ENCODE measurements at places on chromosomes 4 and X.

GRCh38 chrX:9677098-9677739 lies 88.4 kb downstream of the GPR143 start:
- peak; percentile 0 for DNase-seq

DNA sequence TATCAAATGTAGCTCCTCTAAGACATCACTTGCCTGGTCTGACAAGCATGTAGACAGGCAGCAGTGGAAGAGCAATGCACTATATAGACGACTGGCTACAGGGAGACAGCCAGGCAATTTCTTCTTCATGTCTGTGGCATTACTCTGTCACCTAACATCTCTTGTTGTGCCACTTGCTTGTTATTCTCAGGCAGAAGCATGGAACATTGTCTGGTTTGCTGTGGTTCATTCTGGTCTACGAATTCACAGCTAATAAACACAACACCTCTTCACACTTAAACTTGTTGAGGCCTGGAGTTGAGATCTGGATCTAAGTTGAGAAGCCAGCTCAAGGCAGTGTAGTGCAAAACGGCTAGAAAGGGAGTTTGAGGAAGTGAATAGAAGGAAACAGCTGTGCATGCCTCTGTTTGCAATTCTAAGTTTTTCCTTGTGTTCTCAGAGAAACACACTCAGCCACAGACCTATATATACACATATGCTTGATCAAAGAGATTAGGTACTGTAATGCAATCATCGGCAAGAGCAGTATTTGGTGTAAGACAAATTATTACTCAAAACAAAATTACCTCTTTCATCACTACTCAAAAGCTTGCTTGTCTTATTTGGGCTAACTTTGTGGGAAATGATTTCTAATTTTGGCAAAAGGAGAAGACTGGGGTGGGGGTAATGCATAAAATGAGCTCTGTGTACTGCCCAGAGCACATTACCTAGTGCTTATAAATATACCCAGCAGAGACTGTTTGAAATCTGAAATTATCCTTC lies 243.8 kb downstream of the PPP3CA start:
- DNase-seq: no peak

GRCh38 chrX:149473092-149473491 lies 32.0 kb downstream of the IDS start:
- DNase-seq: no peak

- no peak for DNase-seq
These were observed 23.6 kb upstream of the HGFAC start for GRCh38 chr4:3418029-3418762.

GRCh38 chr4:121140716-121141460 lies 23.2 kb downstream of the TNIP3 start:
- no peak for DNase-seq

DNA sequence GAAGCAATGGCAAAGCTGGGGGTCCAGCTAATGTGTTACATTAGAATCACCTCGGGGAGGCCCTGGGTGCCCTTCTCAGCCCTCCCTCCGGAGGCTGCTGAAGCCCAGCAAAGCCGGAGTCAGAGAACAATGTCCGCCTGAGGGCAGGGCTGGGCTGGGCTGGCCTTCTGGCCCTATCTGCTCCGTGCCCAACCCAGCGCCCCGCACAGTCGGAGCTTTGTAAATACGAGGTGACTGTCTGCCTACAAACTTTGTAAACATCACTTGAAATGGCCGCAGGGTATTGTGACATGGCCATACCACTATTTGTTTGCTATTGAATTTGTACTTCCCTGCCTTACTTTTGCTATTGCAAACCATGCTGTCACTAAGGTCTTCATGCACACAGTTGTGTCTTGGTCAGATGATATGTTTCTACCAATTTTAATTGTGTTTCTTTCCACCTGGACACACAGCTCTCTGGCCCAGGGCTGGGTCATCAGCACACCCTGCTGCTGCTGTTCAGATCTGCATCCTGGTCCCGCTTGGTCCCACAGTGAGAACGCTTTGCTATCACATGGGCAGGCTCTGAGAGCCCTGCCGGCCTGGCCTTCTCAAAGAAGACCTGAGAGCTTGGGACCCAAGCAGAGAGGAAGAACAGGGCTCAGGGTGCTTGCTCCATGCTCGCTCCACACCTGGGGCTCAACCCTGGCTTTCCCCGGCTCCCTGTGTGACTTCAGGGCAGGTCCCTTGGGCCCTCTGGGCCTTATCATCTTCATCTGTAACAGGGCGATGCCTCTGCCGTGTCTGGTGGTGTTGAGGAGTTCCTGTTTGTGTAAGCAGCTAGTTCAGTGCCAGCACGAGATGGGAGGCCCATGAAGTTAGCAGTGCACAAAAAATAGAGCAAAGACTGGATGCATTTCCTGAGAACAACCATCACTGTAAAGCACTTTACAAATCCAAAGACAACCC lies 2.3 kb downstream of the S100P start:
- no peak for DNase-seq

- DNase-seq: no peak
These were observed 66.6 kb downstream of the ASMT start for GRCh38 chrX:1681439-1681838.

DNA sequence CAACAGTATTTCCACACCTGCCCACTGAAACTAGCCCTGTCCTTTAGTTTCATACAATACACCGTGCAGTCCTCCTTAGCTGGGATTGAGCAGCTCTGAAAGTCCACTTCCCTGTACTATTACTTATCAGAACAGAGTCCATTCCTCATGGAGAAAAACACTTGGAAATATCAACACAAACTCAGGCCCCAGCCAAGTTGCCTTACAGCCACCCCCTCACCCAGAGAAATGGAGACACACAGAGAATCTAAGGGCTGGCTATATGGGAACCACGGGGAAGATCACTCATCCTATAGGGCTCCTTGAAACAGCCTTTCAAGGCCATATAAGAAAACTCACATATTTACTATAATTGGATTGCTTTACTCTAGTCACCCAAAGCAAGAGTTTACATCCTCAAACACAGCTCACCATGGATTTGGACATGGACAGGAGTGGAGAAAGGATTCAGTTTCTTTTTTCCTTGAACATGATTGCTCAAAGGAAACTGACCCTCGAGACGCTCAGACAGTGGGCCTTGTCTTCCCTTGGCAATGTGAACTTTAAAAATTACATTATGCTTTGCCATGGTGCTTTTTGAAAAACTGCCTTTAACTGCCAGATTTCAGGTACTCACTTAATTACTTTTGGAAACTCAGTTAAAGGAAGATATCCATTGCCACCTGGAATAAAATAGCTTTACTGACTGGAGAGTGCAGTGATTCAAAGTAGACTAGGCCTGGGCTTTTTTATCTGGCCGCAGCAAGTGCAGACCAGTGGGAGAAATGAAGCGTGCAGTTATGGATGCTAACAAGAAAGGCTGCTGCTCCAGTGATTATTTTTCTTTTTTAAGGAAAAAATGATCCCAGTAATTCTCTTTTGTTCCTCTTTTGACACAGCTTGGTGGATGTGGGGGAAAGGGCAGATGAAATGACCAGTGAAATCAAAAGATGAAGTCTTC lies 1.6 kb downstream of the SCARB2 start:
- no peak for DNase-seq

- DNase-seq: no peak
These were observed 297.3 kb upstream of the LCORL start for GRCh38 chr4:18318682-18319388.

DNA sequence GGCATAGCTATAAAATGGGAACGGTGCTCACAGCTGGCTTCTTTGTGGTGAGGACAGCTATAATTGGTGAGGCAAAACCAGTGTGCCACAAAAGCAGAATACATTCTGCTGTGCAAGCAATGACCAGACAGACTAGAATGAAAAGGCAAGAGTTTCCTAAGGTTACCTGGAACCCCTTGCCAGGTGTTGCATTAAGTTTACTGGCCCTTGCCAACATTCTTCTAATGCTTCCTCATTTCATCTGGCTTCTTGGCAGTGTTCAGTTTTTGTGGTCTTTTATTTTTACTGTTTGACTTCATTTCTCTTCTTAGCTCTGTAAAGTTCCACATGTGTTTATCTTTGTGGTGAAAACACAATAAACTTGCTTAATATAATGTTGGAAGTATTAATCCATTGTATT lies 131.4 kb downstream of the PTTG2 start:
- DNase-seq: no peak

DNA sequence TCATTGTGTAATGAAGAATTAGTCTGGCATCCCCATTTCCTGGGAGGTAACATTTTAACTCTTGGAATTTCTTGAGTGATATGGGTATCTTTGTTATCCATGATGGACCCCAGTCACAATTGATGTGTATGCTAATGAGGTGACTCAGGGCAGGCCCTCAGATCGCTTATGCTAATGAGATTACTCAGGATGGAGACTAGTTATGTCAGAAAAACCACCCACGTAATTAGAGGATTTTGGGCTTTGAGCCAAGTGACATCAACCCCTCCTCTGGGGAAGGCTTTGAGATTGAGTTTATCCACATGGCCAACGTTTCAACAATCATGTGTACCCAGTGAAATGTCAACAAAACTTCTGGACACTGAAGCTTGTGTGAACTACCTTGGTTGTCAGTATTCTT lies 772.7 kb downstream of the STPG2 start:
- DNase-seq: no peak

DNA sequence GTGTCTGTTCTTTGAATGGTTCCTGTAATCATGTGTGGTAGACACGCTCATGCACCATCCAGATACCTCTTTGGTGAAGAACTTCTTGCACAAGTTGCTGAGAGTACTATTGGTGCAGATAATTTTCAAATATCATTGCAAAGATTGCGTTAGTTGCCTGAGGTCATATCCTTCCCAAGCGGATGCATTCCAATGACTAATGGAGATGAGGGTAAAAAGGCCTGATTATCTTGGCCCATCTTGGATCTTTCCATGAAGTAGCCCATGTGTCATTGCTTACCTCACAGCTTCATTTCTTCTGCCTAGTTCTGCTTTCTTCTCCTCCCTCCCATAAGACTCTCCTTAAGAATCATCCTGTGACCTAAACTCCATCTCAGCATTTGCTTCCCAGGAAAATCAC lies 384.9 kb upstream of the CNKSR2 start:
- DNase-seq: no peak

- DNase-seq: no peak
These were observed 77.9 kb downstream of the EGF start for GRCh38 chr4:109990261-109991257.

GRCh38 chr4:181264893-181265292 lies 978.3 kb upstream of the TENM3 start:
- no peak for DNase-seq

DNA sequence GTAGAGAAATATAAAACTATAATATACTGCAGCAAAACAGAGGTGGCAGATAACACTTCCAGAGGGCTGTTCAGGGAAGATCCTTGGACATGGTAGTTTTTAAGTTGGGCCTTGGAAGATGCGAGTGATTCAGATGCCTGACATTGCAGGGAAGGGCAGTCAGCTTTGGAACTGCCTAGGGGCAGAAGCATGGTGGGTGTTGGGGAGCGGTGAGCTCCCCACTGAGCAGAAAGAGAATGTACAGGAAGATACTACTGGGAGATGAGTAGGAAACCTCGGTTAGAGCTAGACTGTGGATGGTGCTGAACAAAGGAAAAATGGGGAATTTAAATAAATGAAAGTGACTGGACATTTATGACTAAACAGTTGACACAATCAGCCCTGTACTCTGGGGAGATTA lies 24.9 kb upstream of the SEC24B start:
- DNase-seq: no peak

GRCh38 chr4:40305328-40306170 lies 29.6 kb upstream of the CHRNA9 start:
- DNase-seq: no peak

- DNase-seq: no peak
These were observed 835 bp downstream of the TMEM185A start for GRCh38 chrX:149630681-149631233.

- no peak for DNase-seq
These were observed 1.6 kb downstream of the CASK start for GRCh38 chrX:41921492-41922430.

GRCh38 chr4:41446981-41447725 lies 90.8 kb upstream of the LIMCH1 start:
- no peak for DNase-seq

GRCh38 chr4:142595222-142595871 lies 250.8 kb downstream of the INPP4B start:
- no peak for DNase-seq

GRCh38 chr4:48490680-48491513 lies 845 bp downstream of the ZAR1 start:
- no peak for DNase-seq

DNA sequence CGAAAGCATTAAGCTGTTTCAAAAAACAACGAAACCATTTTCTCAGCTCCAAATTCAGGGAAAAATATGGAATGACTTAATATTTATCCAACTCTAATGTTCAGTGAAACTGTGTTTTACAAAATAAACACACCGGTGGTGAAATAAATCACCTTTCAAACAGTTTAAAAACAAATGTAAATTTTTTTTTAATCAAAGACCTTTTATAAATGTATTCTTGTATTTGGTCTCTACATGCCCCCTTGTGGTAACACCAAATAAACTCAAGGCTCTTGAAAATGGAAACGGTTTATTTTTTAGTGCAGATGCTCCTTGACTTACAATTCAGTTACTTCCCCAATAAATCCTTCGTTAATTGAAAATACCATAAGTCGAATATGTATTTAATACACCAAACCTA lies 45.8 kb upstream of the ITM2A start:
- no peak for DNase-seq

All from stimulated activated CD4-positive, alpha-beta T cell treated with anti-CD3 and anti-CD28 coated beads, Interleukin-1b, Interleukin-23, amount 100 ng/mL, for 1 hour (primary cell).